Frontal cortex (tissue), 4 donors: ENCODE measurements at places on chromosomes 16 and 17.

DNA sequence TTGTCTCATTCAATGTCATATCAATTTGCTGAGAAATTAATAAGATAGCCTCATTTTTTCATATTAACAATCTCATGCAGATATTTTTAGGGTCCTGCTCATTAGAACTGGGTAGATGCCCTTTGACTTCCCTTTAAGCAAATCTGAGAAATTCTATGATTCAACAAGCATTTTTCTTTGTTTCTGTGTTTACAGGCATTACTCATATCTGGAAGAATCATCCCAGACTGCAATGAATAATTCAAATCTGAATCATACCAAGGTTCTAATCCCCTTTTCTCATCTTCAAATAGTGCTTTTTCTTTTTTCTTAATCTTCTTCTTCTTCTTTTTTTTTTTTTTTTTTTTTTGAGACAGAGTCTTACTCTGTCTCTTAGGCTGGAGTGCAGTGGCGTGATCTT lies 69.2 kb upstream of the KIFC3 start:
- DNase-seq, result no peak

DNA sequence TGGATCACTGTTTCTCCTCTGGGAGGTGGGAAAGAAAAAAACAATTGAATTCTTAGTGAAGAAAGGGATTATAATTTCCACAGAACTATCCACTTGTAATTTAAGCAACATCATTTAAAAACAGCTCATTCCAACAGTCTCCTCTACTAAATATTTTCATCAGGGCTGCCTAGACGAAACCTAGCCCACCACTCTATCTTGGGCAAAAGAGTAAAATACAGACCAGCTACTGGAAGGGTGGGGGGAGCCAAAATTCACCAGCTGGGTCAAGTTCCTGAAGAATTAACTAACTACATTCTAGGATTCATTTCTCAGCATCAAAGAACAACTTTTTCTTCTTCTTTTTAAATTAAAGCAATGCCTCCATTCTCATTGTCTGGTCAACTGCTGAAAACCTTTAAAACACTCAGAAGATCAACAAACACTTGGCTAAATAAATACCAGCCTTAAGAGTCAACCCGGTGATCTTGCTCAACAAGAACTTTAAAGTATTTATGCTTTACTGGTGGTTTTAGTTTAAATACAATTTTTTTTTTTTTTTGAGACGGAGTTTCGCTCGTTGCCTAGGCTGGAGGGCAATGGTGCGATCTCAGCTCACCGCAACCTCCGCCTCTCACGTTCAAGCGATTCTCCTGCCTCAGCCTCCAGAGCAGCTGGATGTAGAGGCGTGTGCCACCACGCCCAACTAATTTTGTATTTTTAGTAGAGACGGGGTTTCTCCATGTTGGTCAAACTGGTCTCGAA lies 25.2 kb downstream of the KANSL1 start:
- DNase-seq, result no peak

DNA sequence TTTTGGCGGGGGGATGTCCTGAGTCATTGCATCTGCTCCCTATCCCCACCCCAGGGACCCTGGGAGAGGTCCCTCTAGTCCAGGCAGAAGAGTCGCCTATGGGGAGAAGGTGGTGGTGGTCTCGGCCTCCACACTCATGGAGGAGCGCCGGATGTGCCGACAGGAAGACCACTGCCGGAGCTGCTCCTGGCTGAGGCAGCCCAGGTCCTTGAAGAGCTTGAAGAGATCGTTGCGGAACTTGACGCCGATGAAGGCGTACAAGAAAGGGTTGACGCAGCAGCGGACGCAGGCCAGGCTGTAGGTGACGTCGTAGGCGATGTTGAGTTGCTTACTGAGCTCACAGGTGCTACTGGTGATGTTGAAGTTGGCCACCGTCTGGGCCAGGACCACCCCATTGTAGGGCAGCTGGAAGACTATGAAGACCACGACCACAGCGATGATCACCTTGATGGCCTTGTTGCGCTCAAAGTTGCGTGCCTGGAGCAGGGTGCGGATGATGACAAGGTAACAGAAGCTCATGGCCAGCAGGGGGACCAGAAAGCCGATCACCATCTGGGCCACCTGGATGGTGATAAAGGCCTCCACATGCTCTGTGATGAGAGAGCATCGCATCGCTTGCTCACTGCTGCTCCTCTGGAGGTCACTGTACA lies 10.5 kb downstream of the CCR7 start:
- DNase-seq, result no peak

DNA sequence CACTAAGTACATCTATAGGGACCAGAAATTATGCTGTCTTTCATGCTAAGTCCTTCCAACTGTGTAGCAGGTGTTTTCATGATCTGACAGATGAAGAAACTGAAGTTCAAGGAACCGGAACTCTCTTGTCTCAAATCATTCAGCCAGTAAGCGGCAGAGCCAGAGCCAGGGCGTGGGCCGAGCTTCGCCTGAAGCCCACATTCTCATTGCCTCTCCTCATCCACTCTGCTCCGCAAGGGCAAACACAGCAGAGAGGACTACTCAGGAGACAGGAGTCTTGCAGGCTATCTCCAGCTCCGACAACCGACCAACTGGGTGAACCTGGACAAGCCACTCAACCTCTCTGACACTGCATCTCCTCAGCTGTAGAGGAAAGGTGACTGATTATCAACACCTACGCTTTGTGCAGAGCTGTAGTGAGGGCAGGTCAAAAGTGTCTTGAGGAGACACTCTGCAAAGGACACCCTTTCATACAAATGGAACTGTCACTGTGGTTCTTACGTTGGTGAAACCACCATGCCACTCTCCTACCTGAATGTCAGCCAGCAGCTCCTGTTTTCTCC lies 72.9 kb downstream of the CYTH1 start:
- DNase-seq, result no peak

- DNase-seq, result no peak
Measured at GRCh38 chr17:14211246-14211645, 25.4 kb downstream of the CDRT15 start.
